ENCODE measurements at places on chromosomes 1 and 21.

GRCh38 chr1:19775317-19775716 is 24.4 kb downstream of the TMCO4 start:
- DNase-seq: no peak

DNA sequence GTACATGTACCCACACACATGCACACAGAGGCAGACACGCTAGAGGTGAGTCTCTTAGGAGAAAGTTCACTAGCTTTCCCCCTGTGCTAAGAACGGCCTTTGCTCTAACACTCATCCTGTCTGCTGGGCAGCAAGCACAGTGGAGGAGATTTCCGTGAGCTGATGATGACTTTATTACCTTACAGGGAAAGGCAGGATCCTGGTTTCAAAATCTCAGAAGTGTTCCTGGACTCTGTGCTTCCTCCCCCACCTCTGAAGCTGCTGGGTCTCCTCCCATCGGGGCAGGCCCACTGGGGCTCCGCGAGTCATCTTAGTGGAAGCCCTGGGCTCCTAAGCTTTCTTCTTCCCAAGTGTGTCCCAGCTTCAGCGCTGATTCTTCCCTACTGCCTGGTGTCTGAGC is 2.7 kb downstream of the FAM3B start:
- DNase-seq: no peak

DNA sequence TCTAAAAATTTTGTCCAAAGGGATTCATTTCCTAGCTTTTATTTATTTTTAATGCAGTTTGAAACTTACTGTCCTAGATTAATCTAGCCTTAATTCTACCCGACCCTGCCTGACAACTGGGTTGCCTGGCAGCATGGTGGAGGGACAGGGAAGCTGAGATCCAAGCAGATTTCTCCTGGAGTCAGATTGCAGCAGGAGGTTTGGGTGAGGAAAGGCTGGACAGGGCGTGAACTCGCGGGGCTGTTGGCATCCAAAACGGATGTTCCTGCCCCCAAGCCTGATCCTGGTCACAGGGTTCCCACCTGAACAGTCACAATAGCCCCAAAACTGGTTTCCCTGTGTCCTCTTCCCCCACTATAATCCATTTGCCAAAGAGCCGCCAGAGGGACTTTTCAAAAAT is 23.2 kb downstream of the TCEA3 start:
- no peak for DNase-seq

GRCh38 chr1:28642056-28642846 is 616 bp downstream of the TAF12 start:
- no peak for DNase-seq

DNA sequence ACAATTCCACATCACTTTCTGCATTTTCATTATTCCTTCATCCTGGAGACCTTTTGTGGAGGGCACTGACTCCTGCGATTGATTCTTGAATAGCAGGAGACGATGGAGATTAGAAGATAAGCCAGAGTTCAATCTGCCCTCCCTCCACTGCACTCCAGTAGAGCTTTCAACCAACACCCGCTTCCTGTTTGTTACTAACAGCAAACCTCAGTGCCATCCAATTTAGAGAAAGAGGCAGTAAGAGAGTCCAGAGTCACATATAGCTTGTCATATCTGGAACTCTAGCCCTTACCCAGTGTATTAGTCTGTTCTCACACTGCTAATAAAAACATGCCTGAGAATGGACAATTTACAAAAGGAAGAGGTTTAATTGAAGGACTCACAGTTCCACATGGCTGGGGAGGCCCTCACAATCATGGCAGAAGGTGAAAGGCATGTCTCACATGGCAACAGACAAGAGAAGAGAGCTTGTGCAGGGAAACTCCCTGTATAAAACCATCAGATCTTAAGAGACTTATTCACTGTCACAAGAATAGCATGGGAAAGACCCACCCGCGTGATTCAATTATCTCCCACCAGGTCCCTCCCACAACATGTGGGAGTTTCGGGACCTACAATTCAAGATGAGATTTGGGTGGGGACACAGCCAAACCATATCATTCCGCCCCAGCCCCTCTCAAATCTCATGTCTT is 55.9 kb downstream of the PCBP3 start:
- peak; percentile 2 for DNase-seq

- no peak for DNase-seq
Measured at GRCh38 chr1:67677930-67678329, 7.1 kb upstream of the GADD45A start.

DNA sequence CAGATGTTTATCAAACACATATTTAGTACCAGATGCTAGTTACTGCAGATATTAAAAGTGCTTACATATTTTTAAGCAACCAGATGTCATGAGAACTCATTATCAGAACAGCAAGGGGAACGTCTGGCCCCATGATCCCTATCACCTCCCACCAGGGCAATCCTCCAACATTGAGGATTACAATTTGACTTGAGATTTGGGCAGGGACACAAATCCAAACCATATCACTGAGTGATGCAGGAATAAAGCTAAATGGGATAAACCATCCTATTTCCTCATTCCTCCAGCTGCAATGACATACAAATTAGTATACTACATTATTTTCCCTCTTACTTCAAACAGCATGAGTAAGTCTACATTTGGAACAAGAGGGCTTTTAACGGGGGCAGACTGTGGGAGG is 3.1 kb upstream of the KCNK2 start:
- no peak for DNase-seq

GRCh38 chr1:17502326-17502778 is 37.1 kb upstream of the ARHGEF10L start:
- peak; percentile 25 for DNase-seq

DNA sequence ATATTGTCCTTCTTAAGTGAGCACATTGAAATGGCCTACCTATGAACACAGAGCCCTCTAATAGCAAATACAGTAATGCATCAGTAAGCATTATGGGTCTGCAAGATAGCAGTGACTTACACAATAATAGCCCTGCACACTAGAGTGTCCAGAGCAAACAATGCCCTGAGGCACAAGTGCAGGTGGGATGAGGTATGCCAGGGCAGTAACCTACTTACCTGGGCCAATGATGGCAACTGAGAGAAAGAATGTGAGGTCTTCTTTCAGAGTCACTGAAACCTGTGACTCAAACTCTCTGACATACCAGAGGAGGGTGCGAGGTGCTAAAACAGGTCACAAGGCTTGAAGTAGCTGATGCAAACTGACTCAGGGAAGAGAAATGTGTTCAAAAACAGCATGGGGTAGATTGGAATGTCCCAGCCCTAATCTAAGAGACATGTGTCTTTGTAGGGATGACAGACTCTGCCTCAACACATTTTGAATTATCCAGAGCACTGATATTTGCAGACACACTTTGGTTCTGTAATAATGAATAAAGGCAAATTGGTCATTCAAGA is 168.5 kb upstream of the RUNX1 start:
- no peak for DNase-seq

DNA sequence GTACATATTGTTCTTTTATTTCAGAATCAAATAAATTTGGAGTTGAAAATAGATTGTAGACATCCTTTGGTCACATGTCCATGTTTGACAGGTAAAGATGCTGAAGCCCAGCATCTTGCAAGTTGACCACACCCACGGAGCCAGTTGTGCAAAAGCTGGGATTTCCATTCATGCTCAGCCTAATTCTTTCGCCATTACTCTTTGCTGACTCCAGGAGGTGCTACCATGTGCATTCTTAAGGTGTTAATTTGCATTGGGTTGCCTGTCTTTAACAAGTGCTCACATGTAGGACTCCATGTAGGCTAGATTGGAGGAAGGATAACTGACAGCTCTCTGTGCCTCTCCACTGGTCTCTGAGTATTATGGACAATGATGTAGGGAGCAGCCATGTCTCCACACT is 660.7 kb downstream of the LMO4 start:
- no peak for DNase-seq

DNA sequence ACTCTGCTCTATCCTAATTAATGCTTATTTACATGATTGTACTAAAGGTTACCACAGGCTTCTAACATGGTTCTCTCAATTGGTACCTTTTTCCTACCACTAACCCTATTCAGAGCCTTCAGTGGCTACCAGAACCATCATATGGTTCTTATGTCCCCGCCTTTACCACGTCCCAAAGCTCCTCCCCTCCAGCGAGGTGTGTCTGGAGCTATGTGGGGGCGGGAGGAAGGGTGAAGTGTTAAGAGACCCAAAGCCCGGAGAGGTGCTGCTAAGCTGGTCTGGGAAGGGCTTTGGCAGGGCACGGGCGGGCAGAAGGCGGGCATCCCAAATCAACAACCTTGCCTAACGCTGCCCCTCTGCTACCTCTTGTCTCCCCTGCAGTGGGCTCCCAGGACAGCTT is 10.0 kb downstream of the SPATA46 start:
- no peak for DNase-seq

- no peak for DNase-seq
Measured at GRCh38 chr1:187096689-187097088, 267.9 kb downstream of the PLA2G4A start.

DNA sequence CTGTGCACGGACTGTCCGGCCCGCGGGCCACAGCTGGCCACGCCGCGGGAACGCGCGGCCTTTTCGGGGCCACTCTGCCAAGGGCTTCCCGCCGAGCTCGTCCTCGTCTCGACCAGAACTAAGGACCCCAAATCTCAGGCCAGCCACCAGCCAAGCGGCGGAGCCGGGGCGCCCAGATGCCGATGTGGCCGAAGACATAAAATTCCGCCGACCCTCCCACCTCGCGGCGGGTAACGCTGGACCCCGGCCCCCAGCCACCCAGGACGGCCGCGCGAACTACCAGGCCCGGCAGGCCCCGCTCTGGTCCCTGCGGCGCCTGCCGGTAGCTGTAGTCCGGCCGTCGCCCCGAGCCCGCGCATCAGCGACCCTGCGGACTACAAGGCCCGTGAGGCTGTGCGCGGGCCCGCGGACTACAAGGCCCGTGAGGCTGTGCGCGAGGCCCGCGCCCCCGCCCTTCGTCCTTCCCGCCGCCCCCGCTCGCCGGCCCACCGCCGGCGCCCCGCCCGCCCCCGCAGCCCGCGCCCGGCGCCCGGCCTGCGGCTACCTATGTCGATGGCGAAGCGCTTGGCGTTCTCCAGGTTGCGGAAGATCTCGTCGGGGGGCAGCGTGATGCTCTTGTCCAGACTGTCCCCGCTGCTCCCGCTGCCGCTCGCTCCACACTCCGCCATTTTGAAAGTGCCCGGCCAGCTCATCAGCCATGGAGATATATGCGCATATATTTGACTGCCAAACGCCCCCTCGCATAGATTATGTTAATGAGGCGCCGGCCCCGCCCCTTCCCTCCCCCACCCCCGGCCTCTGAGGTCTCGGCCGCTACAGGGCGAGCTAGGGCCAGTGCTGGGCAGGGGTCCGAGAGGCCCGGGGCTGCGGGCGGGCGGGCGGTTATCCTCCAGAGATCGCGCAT is at the start of gene PANK4:
TSS of gene PANK4 (minus strand) at position 677 of the 904 bp plus-strand sequence. CDS start at position 668, 9 bp downstream.
- peak; percentile 90 for DNase-seq

GRCh38 chr1:182397653-182398393 is 2.6 kb downstream of the TEDDM1 start:
- DNase-seq: no peak

DNA sequence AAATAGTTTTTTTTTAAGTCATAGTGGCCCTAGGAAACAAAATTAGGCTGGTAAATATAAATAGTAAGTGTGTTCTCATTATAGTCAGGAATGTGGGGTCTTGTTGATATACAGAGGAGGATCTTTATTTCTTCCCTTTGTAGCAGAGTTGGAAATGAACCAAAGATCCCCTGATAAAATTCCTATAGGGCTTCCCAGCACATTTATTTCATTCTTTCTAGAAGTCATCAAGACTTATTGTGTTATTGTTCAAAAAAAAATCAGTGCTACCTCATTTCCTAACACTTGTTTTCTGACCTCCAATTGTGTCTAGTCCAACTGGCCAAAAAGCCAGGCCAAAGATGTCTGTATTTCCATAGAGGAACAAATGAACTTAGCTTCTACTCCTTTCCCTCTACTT is 7.6 kb upstream of the PLEKHO1 start:
- no peak for DNase-seq

DNA sequence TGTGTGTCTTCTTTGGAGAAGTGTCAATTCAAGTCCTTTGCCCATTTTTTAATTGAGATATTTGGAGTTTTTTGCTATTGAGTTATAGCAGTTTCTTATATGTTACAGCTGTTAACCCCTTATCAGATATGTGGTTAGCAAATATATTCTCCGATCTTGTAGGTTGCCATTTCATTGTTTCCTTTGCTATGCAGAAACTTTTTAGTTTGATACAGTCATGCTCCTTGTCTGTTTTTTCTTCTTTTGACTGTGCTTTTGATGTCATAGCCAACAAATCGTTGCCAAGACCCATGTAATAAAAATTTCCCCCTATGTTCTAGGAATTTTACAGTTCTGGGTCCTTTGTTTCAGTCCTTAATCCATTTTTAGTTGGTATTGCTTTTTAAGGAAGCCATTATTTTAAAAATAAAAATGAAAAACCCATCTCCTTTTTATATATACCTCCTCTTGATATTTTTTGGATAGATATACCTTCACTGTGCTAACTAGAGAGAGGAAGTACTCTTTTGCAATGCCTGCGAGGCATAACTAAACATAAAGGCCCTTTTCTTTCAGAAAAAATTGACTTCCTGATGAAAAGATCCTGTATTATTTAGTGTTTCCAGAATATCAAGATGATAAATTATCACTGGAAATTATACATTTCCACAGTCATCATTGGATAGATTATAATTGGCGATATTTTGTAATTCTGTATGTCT is 127.8 kb downstream of the HS2ST1 start:
- no peak for DNase-seq

GRCh38 chr1:56575865-56576264 is 3.5 kb downstream of the PLPP3 start:
- DNase-seq: no peak

DNA sequence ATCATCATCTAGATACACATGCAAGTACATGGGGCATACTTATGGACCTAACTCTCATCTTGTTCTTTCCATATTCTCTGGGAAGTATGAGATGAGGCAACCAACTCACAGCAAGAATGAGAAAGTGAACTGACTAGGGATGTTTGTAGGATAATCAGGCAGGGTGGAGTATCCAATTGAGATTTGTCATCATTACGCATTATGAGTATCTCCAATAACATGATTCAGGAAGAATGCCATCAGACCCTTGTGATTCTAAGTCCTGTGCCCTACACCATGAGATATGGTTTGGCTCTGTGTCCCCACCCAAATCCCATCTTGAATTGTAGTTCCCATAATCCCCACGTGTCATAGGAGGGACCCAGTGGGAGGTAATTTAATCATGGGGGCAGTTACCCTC is 154.0 kb downstream of the SLC30A10 start:
- no peak for DNase-seq

DNA sequence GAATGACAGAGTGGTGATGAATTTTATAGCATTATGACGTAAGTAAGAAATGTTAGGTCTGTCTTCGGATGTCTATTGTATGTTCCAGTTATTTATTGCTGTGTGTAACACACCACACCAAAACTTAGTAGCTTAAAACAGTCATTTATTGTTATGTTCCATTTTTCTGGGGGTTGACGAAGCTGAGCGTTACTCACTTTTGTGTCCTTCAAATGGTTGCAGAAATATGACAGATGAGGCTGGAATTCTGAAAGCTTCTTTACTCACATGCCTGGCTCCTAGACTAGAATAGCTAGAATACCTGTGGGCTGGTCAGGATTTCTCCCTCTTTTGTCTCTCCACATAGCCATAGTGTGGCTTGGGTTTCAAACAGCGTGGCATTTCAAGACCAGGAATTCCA is 62.1 kb upstream of the S1PR1 start:
- no peak for DNase-seq

- DNase-seq: no peak
Measured at GRCh38 chr1:60059468-60059867, 14.1 kb downstream of the C1orf87 start.

GRCh38 chr1:64495878-64496277 is 25.9 kb downstream of the CACHD1 start:
- no peak for DNase-seq

- DNase-seq: no peak
Measured at GRCh38 chr21:34926803-34927467, 122.2 kb downstream of the RUNX1 start.

- no peak for DNase-seq
Measured at GRCh38 chr1:169886422-169886821, 7.3 kb downstream of the SCYL3 start.

Data from CD4-positive, alpha-beta T cell treated with Interleukin-10 for 1 hour (primary cell).